Epithelial cell of proximal tubule (primary cell): ENCODE measurements at places on chromosomes 7 and 10. TPM values are rescaled to one million over a fixed set of nuclear protein-coding genes. Genes with fewer than 3 reads are reported as not detected.

Gene OR2A42
- total RNA-seq: not detected in 2 replicates

Gene CHN2
- total RNA-seq: 0.35 and 5.1 TPM in 2 replicates

Gene FAM180A
- not detected in 2 replicates for total RNA-seq

Gene CALY
- total RNA-seq: 1.5 TPM in 1 of 2 replicates, not detected in the other

Gene GIMAP7
- total RNA-seq: not detected in 2 replicates

Gene LRIT1
- total RNA-seq: not detected in 2 replicates

Gene LIPM
- not detected in 2 replicates for total RNA-seq

Gene ATE1
- 15.2 and 22.7 TPM in 2 replicates for total RNA-seq

Gene DENND10
- 41.5 and 41.8 TPM in 2 replicates for total RNA-seq

DNA sequence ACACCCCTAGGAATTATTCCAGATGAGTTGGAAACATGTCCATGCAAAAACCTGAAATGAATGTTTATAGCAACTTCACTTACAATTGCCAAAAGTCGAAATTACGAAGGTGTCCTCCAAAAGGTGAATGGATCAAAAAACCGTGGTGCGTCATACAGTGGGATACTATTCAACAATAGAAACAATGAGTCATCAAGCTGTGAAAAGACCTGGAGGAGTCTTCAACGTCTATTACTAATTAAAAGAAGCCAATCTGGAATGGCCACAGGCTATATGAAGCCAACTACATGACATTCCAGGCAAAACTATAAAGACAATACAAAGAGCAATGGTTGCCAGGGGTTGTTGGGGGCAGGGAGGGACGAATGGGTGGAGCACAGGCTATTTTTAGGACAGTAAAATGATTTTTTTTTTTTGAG is 12.6 kb upstream of the PPP2R2D start:
- DNase-seq: no peak

GRCh38 chr7:102165136-102165535 is 121.5 kb upstream of the SH2B2 start:
- no peak for DNase-seq

DNA sequence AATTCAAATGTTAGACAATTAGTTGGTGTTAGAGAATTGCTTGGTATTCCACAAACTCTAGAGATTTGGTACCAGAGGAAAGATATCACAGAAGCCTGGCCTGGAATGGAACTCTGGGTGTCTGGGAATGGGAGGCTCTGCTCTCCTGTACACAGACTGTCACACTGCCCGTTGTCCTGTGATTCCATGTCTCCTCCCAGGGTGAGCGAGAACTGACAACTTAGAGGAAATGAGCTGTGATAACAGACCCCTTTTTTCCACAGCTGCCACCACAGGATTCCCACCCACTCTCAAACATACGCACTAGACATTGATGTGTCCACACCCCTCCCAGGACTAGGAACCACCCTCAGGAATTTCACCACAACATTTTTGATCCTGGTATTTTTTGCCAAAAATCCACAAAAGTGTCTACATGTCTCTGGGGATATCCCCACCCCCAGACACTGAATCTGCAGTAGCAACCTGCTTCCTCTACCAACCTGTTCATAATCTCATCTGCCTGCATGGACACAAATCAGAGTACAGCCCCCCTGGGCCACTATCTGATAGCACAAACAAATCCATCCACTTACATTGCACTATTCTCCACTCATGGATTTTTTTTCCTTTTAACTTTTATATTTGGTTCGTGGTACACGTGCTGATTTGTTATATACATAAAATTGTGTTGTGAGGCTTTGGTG is 4.7 kb downstream of the ZNF273 start:
- DNase-seq: no peak

DNA sequence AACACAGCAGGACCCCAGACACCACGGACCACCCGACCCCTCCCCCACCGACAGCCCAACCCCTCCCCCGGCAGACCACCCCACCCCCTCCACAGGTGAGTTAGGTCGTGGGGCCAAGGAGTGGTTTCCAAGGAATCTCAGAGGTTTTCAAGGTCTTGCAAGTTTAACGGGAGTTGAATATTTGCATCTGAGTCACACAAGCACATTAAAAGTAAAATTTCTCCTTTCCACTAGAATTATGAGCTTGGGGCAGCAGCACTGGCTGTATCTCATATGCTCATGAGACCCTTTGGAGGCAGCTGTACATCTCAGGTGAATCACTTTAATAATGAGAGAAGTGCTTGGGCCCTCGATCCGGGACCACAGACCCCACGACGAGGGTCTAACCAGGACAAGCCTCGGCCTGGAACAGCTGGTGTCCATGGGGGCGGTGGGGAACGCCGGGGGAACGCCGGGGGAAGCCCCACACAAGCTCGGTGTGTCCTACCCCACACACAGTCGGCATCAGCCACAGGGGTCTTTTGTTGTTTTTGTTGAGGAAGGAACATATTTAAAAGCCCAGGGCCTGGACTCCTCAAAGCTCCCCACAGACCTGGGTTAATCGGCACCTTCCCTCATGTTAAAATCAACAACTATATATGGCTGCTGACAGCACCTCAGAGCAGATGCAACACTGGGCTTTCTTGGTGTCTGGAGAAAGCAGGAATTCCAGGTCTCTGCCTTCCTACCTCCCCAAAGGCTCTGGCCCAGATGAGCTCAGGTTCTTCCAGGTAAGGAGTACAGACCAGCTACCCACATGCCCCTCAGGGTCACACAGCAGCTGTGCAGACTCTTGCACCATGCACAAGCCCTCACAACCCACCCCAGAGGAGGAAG is 130.3 kb downstream of the DIP2C start:
- no peak for DNase-seq

- DNase-seq: no peak
Observed at GRCh38 chr10:122342293-122343134, 32.0 kb upstream of the PLEKHA1 start.

- DNase-seq: peak; percentile 48
Observed at GRCh38 chr7:111380945-111381344, 181.3 kb downstream of the IMMP2L start.

DNA sequence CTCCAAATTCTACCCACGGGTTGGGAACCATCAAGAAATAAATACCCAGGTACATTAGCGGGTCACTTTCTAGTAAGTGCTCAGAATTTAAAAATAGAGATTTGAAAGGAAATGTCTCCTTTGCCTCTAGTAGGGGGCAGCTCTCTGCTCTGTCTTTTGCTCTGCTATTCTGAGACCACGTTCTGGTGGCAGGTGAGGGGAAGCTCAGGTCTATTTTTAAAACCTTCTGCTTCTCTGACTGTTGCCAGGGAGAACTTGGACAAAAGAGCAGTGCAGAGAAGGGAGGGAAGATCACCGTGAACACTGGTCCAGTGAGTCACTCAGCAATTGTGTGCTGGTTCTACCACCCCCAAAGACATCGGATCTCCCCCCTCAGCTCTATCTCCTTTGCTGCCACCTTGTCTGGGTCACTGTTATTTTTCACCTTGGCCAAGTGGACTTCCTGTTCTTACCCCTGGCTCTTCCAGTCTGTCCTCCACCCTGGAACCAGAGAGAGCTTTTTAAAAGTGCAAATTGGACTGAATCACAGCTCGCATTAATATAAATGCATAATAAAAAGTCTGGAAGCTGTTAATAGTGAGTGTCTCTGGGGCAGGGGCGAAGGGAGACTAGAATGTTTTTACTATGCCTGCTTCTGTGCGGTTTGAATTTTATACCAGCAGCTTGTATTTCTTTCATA is 72.4 kb upstream of the LOXL4 start:
- DNase-seq: no peak

GRCh38 chr10:86064931-86065662 is 301.5 kb downstream of the GRID1 start:
- no peak for DNase-seq

- DNase-seq: no peak
Observed at GRCh38 chr7:129746857-129747529, 135.5 kb downstream of the NRF1 start.

GRCh38 chr7:155581107-155581830 is 34.9 kb upstream of the CNPY1 start:
- DNase-seq: no peak

GRCh38 chr10:70729763-70730357 is 55.3 kb downstream of the TBATA start:
- DNase-seq: no peak

DNA sequence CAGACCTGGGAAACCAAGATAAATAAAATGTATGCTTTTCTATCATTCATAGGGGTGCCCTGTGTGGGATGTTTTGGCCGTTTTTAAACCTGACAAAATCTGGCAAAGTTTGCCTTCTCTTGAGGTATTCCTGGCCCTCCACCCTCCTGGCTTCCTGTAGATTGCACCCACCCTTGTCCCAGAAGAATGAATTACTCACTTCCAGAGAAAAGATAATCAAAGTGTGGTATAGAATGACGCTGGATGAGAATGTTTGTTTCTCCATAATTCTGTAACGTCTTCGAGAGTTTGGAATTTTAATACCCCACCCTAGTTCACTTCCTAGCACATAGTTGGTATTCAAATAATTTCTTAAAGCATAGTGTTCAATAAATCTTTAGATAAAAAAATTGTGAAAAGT is 519.7 kb upstream of the PFKP start:
- no peak for DNase-seq

DNA sequence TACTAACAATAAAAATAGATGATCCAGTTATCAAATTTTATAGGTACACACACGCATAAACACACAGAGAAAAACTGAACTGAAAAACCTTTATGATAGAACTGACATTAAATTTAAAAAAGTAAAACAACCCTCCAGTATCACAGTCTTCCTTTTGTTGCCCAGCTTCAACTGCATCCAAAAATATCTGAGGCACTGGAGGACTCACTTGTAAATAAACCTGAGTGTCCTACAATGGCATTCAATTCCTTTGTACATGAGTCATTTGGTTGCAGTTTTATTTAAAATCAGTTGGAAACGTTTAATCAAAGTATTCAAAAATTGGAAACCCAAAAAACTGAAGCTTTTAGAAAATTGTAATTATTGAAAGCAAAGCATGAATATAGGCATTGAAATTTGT is 265.2 kb upstream of the CSTF2T start:
- DNase-seq: no peak

DNA sequence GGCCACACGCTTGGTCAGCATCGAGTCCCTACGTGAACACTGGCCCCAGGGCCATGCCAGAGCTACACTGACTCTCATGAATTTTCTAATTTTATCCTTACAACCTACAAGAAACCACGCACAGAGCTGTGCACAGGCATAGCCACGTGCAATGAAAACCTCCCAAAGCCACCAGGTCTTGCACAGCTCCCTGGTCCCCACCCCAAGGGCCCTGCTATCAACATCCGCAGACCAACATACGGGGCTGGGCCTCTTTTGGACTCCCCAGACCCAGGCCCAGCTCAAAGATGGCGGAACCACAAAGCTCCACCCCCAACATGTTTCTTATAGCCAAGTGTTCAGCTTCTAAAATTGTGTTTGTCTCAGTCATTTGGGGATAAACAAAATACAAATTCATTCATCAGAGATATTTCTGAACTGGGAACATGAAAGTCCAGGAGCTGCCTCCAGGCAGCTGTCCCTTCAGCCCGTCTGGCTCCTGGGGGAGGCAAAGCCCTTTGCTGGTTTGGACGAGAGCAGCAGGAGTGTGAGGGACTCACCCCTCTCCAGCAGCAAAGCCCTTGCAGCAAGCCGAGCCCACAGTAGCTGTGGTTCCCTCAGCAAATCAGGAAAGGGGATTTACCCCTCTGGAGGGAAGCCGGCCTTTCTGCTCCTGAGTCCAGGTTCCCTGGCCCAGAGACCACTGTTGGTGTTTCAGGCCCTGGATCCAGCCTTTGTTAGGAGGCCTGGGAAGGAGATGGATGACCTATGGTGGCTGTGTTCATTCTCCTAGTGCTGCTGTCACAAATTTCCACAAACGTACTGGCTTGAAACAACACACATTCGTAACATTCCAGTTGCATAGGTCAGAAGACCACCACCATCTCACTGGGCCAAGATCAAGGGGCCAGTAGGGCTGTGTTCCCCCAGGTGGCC is 75.1 kb downstream of the OAT start:
- DNase-seq: no peak

DNA sequence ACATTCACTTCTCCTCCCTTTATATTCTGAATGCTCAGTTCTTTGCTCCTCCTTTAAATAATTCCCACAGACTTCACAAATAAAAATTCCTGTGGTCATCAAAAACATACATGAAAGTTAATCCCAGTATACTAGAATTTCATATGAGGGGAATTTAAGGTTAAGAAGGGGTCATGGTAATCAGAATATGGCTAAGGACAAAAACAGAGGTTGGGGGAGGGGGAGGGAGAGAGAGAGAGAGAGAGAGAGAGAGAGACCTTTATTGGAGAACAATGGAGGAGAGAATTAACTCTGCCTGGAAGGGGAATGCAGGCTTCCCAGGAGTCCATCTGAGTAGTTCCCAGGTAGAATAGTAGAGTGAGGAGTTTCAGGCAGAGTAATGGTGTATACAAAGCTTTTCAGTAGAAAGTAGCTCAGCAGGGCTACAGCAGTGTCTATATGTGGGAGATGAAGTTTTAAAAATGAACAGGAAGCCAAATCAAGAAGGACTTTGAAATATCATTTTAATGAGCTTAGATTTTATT is 5.2 kb upstream of the CUBN start:
- DNase-seq: no peak

DNA sequence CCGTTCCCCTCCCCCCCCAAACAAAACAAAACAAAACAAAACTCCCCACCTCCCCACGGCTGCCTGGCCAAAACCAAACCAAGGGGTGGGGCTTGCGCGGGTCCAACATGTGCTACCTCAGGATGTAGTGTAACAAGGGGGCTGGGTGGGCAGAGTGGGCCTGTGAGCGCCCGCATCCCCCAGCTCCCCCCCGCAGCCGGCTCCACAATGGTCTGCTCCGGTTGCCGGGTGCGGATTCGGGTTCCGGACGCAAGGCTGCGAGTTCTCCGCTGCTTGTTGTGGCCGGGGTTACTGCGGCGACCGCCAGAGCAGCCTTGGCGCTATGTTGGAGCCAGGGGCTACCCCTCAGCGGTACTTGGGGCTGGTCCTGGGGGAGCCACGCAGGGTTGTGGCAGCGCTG is 4.9 kb downstream of the C10orf143 start:
- DNase-seq: no peak

- DNase-seq: no peak
Observed at GRCh38 chr7:57354195-57354594, 95.8 kb upstream of the ZNF716 start.

- no peak for DNase-seq
Observed at GRCh38 chr7:20395511-20395910, 64.8 kb downstream of the ITGB8 start.

GRCh38 chr10:102729029-102730026 is 14.4 kb upstream of the WBP1L start:
- no peak for DNase-seq

GRCh38 chr7:104973227-104973626 is 40.8 kb upstream of the KMT2E start:
- no peak for DNase-seq

- no peak for DNase-seq
Observed at GRCh38 chr7:73623798-73624668, at the start of gene MLXIPL. Gene MLXIPL (minus strand): TSS chr7:73624522. CDS start chr7:73624492, 30 bp downstream.

- peak; percentile 36 for DNase-seq
Observed at GRCh38 chr7:107559864-107560263, 3.9 kb downstream of the COG5 start.

GRCh38 chr10:110641256-110641655 is 2.9 kb upstream of the RBM20 start:
- DNase-seq: no peak

DNA sequence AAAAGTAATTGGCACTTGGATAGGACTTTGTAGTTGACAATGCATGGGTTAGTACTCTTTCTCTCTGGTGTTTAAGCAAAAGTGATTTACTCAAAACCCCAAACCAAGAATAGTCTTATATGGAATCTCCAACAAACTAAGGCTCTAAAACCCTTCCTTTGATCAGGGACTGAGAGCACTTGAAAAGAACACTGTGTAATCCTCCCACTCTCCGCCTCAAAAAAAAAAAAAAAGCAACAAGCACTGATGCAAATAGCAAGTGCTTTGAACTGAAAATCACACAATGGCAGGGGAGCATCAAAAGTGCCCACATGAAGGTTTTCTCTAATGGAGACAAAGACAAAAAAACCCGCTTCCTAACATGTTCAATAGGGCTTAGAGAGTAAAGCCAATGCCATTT is 467.9 kb upstream of the AUTS2 start:
- no peak for DNase-seq
